ENCODE measurements at places on chromosomes 6 and 20.

DNA sequence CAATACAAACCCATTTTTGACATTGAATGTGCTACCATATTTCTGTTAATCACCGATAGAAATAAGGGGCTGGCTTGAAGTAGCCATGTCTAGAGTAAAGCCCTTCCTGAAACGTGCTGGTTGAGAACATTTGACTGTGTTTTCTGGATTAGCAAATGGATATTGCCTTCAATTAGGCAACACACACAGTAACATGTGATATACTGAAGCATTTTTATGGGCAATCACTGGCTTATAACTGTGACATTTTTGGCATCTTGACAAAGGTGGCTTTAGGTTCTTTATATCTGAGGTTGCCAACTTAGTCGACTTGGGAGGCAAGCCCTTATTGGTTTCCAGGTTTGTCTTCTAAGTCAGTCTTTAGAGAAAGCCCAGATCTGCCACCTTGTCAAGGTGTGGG is 292.9 kb downstream of the BTBD3 start:
- DNase-seq: no peak

DNA sequence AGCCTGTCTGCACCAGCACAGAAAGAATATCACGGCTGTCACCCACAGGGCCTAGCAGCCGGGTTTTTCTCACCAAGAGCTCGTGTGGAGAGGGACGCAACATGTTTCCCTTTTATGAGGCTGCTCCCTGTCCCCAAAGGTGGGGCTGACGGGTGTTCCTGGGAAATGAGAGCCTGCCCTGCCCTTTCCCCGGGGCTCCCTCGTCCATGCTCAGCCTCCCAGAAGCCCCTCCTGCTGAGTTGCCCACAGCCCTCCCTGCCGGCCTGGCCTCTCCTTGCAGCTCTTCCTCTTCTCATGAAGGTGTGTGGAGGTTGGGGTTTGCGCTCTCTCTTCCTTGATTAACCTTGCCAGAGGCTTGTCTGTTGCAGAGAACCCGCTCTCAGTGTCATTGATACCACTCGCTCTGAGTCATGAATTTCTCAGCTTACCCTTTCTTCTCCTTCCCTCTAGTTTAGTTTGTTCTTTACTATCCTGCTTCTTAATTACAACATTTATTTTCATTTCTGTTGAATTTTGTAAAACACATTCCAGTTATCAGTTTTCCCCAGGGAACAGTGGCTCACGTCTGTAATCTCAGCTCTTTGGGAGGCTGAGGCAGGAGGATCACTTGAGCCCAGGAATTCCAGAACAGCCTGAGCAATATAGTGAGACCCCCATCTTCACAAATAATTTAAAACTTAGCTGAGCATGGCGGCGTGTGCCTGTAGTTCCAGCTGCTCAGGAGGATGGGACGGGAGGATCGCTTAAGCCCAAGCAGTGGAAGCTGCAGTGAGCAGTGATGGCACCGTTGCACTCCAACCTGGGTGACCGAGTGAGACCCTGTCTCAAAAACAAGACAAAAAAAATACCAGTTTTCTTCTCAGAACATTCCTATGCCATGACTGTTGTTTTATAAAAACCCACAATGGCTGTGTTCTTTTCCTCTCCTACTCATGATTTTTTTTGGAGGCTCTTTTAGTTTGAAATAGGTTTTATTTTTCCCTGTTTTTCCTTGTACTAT is 103.8 kb downstream of the TMEM242 start:
- DNase-seq: peak; percentile 57

DNA sequence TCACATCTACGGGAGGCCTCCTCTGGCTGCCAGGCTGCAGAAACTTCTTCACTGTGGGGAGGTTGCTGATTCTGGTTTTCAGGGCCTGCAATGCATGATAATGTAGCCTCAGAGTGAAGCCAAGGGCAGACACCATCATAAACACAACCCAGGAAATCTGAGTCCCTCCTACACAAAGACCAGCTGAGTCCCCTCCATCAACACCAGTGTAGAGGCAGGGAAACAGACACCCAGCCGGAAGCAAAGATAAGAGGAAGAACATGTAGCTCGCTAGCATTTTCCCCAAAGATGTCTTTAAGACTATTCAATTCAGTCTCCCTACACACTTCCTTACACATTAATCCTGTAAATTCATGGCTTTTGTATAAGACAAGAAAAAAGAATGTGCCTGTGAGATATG is 23.6 kb downstream of the GSTA2 start:
- no peak for DNase-seq

DNA sequence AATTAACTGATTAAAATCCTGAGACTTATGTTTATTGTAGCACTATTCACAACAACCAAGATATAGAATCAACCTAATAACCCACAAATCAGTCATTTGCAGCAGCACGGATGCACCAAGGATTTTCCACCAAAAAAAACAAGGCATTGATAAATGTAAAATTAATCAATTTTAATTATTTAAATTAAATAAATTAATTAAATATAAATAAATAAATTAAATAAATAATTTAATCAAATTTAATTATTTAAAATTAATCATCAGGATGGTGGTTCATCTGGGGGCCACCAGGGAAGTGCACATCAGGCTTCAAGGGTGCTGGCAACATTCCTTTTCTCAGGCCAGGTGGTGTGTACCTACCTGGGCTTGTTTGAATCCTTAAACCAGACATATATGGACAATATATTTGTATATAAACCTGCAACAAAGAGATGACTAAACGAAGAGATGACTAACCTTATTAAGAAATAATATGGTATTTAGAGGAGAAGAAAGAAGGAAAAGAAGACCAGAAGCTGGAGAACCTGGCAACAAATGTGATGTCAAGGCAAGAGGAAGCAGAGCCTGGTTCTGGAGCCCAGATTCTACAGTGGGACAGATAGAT is 89.2 kb downstream of the CD164 start:
- DNase-seq: no peak

GRCh38 chr6:125149256-125150144 is 4.1 kb upstream of the TPD52L1 start:
- DNase-seq: no peak

- DNase-seq: no peak
Observed at GRCh38 chr6:108736832-108737231, 111.4 kb upstream of the ARMC2 start.

- no peak for DNase-seq
Observed at GRCh38 chr6:149499066-149499465, 14.3 kb upstream of the ZC3H12D start.

Measured in upper lobe of right lung (tissue), 1 donor.